Stimulated activated CD4-positive, alpha-beta T cell treated with anti-CD3 and anti-CD28 coated beads, Interleukin-12 subunit alpha, Interleukin-12 subunit beta, amount 100 ng/mL, for 4 hours (primary cell): ENCODE measurements at places on chromosomes 4 and X.

GRCh38 chr4:110854021-110854678, 231.3 kb upstream of the PITX2 start:
- DNase-seq = no peak

GRCh38 chr4:79178760-79179159, 147.1 kb downstream of the NAA11 start:
- no peak for DNase-seq

DNA sequence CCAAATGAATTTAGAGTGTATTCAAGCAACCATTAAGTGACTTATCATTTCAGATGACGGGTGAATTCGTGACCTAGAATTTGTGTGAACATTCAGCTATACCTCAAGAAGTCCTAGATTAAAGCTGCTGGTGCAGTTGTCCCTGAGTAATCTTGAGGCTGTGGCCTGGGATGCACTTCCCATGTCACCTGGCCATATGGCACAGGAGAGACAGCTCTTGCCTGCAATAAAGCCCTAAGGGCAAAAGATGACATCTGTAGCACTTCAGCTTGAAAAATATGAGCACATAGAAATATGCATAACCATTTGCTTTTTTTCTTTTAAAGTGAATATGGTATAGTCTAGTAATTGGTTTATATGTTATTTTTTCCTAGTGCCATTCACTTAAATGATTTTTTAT, 125.8 kb downstream of the FHDC1 start:
- no peak for DNase-seq

- no peak for DNase-seq
Measured at GRCh38 chr4:164379694-164380093, 374.2 kb upstream of the SMIM31 start.

- DNase-seq = no peak
Measured at GRCh38 chr4:85029453-85029852, 63.0 kb upstream of the WDFY3 start.

- DNase-seq = no peak
Measured at GRCh38 chr4:3137908-3138307, 63.4 kb downstream of the HTT start.

DNA sequence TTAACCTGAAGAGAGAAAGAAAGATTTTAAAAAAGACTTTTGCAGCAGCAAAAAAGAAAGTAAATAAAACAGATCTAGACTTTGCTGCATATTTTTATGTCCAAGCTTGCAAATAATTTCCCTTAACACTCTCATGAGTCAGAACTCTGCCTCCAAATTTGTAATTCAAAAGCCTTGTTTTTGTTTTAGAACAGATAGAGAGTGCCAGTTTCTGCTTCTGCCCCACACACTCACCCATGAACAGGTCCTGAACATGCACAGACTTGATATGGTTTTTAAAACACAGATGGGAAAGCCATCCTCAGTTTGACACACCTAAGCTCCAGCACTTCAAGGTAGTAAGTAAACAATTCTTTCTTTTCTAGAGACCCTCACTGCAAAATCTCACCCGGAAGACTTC, 39.7 kb upstream of the VCX3B start:
- DNase-seq = no peak

GRCh38 chrX:39443240-39443639, 642.0 kb downstream of the MID1IP1 start:
- no peak for DNase-seq

- DNase-seq = no peak
Measured at GRCh38 chr4:5793514-5793913, 82.5 kb downstream of the EVC start.

DNA sequence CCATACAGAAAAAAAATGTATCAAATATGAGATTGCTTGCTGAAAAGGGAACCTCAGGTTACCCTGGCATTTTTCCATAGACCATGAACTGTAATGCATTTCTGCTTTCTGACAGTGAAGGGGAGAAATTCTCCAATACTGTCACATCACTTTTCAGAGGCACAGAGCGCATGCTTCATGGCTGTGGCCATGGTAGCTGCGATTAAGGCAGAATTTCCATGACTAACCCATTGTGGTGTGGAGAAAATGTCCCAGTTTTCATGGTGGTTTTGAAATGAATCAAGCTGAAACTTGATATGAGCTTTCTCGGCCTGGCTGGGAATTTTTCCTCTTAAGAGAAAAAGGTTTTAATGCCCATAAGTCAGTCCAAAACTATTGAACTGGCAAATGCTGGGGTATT, 39.5 kb upstream of the MAP3K15 start:
- DNase-seq = peak; percentile 11

- DNase-seq = no peak
Measured at GRCh38 chr4:56186808-56187523, 200.3 kb downstream of the AASDH start.

- DNase-seq = no peak
Measured at GRCh38 chr4:38671592-38671940, 7.6 kb downstream of the KLF3 start.

- no peak for DNase-seq
Measured at GRCh38 chrX:30570505-30570904, 7.1 kb downstream of the TASL start.

DNA sequence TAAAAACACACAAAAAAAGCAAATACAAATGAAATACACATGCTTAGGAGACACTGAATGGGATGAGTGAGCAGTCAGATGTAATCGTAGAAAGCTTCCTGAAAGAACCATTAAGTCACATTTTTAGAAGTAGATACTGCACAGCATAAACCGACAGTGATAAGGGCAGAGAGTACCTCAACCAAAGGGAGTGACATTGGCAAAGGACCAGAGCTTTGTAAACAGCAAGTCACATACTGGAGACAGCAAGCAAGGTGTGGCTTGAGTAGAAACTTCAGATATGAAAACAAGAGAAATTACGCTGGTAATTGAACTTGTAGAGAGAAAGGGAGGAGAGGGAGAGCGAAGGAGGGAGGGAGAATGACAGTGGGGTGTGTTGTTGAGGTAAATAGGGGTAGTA, 92.0 kb downstream of the CHRDL1 start:
- no peak for DNase-seq

DNA sequence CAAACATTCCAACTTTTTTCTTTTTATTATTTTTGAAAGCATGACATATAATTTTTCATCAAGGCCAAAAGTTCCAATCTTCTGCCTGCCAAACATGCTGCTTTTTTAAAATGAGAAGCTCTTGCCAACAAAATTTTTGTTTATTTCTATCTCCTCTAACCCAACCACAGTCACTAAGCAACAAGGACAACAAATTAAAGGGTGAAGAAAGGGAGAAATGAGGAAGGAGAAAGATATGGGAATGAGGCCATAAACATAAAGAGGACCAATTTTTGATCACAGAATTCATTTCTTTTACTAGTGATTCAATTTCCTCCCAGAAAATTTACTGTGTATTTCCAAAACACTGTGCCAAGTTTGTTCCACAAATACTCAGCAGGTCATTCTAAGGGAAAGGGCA, 537.0 kb upstream of the DIAPH2 start:
- DNase-seq = no peak

DNA sequence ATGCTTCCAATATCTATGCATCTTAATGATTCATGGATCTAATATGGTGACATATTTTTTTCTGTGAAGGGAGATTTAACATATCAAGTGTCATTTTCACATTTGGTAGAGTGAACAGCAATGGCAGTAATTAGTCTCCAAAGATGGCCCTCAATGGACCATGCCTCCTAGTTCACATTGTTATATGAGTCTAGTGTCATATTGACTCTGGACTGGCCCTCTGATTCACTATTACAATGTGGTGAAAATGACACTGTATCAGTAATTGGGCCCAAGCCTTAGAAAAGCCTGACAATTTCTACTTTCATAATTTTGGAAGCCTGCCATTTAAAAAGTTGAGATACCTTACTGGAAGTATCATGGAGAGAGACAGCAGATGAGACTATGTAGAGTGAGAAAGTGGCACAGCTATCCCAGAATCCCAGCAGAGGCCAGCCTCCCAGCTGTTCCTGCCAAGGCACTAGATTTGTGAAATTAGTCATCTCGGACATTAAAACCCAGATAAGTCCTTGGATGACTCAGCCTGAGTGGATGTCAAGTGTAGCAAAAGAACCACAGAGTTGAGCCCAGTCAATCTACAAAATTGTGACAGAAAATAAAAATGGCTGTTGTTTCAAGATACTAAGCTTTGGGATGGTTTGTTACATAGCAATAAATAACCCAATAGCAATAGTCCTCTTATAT, 68.4 kb downstream of the ARHGEF38 start:
- DNase-seq = no peak

- no peak for DNase-seq
Measured at GRCh38 chrX:44842550-44843317, 1.1 kb upstream of the DUSP21 start.

DNA sequence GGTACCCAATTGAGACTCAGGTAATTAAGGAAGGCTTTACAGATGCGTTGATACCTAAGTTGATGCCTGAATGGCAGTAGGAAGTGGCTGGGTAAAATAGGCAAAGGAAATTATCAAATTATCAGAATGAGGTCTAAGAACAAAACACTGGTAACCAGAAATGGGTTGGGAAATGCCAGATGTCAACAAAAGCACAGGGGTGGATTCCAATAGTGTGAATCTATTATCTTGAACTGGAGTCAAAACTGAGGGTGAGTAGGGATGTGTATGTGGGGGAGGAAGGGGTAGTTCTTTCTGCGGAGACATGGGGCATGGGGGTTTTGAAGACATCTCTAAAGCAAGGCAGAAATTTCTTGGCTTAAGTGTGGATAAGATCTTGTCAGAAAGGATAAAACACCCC, 16.0 kb upstream of the SEPTIN6 start:
- no peak for DNase-seq

- no peak for DNase-seq
Measured at GRCh38 chr4:100016191-100016590, 66.1 kb upstream of the H2AZ1 start.

GRCh38 chr4:60683973-60684372, 516.2 kb upstream of the ADGRL3 start:
- DNase-seq = no peak

DNA sequence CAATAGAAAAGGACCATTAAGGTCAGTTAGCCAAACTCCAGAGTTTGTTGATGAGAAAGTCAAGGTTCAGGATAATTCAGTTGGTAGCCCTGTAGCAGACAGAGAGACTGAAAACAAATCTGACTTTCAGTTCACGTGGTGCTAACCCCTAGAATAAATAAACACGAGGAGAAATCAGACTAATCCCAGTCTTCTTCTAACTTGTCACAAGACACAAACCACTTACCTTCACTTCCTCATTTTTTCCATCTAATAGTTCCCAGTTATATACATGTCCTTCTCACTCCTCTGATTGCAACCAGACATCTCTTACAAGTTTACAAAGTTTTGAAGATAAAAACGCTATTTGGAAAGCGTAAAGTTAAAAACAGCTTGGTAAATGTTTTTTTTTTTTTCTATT, 7.7 kb downstream of the TLR7 start:
- DNase-seq = no peak

DNA sequence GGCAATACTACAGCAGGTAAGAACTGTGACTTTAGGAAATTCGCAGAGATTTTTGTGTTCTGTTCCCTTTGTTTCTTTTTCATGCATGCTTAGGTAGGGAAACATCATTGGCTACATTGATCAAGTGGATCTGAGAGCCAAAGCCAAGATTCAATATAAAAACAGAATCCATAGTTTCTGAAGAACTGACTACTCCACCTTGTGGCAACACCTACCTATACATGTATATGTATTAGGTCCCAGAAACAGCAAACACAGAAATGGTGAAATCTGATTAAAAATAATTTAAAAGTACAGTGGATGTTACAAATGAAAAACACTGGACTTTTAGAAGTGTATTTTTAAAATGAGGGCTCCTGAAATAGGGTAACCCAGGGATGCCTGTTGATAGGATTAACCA, 322.6 kb upstream of the MAOA start:
- DNase-seq = no peak

- no peak for DNase-seq
Measured at GRCh38 chrX:39690541-39691415, 407.0 kb downstream of the BCOR start.

DNA sequence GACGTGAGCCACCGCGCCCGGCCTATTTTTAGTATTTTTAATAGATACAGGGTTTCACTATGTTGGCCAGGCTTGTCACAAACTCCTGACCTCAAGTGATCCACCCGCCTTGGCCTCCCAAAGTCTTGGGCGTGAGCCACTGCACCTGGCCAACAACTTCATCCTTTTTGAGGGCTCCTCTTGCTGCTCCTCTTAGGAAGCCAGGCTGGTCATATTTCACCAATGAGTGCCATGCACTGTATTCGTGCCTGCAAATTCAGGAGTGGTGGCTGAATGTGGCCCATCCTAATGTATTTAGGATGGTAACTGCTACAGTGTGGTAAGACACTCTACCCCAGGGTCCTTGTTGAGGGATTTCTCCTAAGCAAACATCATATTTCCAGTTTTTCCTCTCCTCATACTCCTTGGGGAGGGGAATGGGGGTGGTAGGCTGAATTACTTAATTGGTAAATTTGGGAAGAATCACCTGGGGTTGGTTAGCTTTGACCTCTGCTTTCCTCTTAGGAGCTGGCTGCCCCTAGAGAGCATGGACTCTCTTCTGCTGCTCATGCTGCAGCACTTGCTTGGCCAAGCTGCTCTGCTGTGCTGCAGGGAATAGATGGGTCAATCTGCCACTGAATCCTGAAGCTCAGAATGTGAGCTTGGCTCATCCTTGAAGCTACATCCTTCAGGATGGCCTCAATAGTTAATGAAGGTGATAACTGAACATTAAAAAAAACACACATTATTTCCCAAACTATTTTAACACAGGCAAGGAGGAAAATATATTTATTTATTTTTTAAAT, 167.4 kb downstream of the HS3ST1 start:
- DNase-seq = no peak

- DNase-seq = no peak
Measured at GRCh38 chrX:45760187-45760742, 559.6 kb upstream of the DIPK2B start.

GRCh38 chrX:109774706-109775105, 41.6 kb upstream of the ACSL4 start:
- no peak for DNase-seq

GRCh38 chrX:80432863-80433262, 12.6 kb downstream of the TENT5D start:
- DNase-seq = no peak

DNA sequence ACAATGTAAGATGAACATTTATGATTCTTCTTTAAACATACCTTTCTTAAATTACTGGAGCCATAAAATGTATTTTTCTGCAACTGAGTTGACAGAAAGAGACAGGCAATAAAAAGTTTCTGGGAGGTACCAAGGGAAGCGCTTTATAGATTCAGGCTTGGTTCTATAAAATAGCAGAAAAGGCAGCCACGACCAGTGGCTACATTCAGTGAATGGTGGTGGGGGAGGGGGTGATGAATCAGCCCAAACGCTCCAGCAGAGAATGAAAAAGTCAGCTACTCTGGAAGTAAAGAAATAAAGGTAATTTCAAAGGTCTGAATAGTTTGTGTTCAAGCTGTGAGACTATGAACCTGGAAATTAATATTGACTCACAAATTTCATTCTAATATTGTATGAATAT, 456.1 kb downstream of the KCTD8 start:
- DNase-seq = no peak
